ENCODE measurements at places on chromosomes 11 and 22.

GRCh38 chr22:43128928-43129424, 14.2 kb downstream of the MCAT start:
- no peak for DNase-seq

DNA sequence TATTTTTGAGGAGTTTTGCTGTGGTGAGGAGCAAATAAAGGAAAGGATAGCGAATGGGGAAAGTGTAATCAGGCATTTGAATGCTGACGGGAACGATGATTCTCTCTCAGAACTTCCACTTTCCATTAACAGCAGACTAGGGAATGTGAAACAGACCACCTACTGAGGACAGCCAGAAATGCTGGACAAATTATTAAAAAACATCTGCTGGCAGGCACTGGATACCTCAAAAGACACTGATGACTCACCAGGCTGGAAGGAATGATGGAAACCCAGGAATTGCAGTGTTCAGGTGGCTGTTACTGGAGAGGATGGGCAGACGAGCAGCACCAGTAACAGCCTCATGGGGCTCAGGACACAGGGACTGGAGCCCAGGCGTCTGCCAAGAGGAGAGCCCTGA, 33.4 kb downstream of the PLA2G6 start:
- DNase-seq, result no peak

DNA sequence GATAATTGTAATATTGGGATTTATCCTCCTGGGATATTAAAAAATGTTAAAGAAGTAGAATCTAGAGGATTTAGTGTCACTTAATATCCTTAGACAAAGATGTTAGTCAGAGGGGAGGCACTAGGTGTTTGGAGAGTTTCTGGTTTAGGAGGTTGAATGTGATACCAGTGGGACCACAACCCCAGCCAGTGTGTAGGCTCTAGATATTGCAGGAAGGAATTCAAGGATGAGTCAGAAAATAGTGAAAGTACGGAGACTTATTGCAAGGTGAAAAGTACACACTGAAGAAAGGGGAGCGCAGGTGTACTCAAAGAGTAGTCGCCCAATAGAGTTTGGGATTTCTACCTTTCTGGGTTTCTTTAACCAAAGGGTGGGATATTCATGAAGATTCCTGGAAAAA, 5.7 kb upstream of the TMEM41B start:
- DNase-seq, result no peak

GRCh38 chr11:86207413-86207812, 37.1 kb upstream of the EED start:
- no peak for DNase-seq

GRCh38 chr11:88405853-88406252, 68.3 kb upstream of the CTSC start:
- DNase-seq, result no peak

- no peak for DNase-seq
These were observed 545 bp upstream of the ZDHHC13 start for GRCh38 chr11:19116276-19116970.

GRCh38 chr22:27786965-27787364, 14.6 kb downstream of the MN1 start:
- DNase-seq, result no peak

GRCh38 chr11:129281471-129282415, 89.6 kb upstream of the ARHGAP32 start:
- no peak for DNase-seq
